ENCODE measurements at places on chromosomes 1 and 21.

GRCh38 chr1:35936838-35937237 is 5.9 kb downstream of the AGO3 start:
- DNase-seq, result no peak

GRCh38 chr1:113057006-113057405 is 16.0 kb upstream of the LRIG2 start:
- no peak for DNase-seq

- DNase-seq, result no peak
Measured at GRCh38 chr1:214010197-214010573, 22.4 kb downstream of the PROX1 start.

- DNase-seq, result no peak
Measured at GRCh38 chr1:167013108-167013929, 24.2 kb downstream of the MAEL start.

DNA sequence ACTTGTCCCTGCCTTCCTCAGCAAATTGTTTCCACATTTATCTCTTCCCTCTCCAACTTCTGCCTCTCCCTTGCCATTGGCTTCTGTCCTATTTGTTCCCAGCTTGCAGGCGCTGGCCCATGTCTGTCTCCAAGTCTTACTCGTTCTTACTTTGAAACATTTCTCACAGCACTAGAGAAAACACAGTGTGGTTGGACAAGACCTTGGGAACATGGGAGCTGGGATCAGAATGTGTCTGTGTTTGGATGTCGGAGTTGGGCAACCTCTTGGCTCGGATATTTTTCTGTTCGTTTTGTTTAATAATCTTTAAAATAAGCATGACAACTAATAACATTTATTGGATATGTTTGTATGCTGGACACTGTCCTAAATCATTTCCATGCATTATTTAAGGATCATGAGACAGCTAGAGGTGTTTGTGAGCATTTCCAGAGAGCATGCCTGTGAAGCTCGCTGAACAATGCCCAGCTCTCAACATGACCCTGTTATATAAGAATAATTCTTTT is 5.9 kb upstream of the BRWD1 start:
- DNase-seq, result no peak
